ENCODE measurements at places on chromosomes 3 and 15. TPM values are rescaled to one million over a fixed set of nuclear protein-coding genes. Genes with fewer than 3 reads are reported as not detected.
A peak's percentile ranks its signal among the peaks of the same experiment; 100 is the strongest.

DNA sequence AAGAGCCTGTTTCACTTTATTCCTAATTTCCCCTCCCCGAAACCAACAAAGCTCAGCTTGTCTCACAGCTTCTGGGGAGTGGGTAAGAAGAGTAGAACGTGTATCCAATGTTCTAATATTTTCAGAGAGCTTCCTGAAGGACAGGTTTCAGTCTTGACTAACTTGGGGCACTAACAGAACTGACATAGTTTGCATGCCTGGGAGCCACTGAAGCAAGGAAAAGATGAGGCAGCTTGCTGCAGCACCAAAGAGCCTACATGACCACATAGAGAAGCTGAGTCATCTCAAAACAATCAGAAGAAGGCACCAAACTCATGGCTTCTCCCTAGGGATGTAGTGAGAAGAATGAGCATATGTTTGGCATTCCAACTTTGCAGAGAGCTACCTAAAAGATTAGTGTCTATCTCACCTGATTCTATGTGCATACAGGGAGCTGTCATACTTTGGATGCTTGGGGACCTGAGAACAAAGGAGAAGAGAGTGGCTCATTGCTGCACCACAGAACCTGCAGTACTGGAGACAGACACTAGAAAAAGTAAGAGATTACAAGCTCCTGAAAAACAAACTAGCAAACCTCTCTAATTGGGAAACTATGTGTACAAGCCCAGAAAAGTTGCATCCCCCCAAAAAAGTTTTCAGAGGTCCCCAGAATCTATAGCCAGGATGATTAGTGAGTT lies 86.9 kb downstream of the DCLK3 start:
- no peaks in the 10 kb centered on the region for H3K4me1 ChIP-seq
- no peak for DNase-seq
- H3K27me3 ChIP-seq: no peaks in the 10 kb centered on the region
- H3K4me3 ChIP-seq: no peak overlapping the region

The CCDC13 gene
- 0.81 TPM for total RNA-seq

- no peaks in the 10 kb centered on the region for H3K36me3 ChIP-seq
- DNase-seq: no peak
- no peak overlapping the region for H3K4me3 ChIP-seq
- H3K27me3 ChIP-seq: no peaks in the 10 kb centered on the region
Observed at GRCh38 chr3:115420086-115420485, 203.2 kb upstream of the GAP43 start.

DNA sequence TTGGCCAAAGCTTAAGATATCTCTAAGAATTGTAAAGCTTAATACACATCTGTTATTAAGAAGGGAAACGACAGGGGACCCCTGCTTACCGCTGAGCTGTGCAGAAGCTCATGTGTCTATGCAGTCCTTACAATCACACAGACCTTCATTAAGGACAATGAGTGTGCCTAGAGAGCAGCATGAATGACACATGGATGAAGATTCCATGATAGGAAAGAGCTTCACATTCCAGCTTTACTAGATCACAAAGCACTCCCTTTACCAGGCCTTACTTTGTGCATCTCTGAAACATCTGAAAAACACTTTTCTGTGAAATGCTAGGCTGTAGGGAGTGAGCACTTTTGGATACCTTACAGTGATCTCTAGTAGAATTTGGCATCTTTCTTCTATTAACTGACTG lies 32.0 kb downstream of the RNF168 start:
- H3K27me3 ChIP-seq: no peaks in the 10 kb centered on the region
- no peak overlapping the region for H3K4me3 ChIP-seq
- H3K4me1 ChIP-seq: no peaks in the 10 kb centered on the region
- H3K36me3 ChIP-seq: peaks cover 58% of the 10 kb centered on the region
- no peak for DNase-seq
- no peak overlapping the region for H3K27ac ChIP-seq

- H3K27me3 ChIP-seq: no peaks in the 10 kb centered on the region
- no peak for DNase-seq
- H3K36me3 ChIP-seq: no peaks in the 10 kb centered on the region
Observed at GRCh38 chr3:43906849-43907507, 216.2 kb downstream of the ABHD5 start.

DNA sequence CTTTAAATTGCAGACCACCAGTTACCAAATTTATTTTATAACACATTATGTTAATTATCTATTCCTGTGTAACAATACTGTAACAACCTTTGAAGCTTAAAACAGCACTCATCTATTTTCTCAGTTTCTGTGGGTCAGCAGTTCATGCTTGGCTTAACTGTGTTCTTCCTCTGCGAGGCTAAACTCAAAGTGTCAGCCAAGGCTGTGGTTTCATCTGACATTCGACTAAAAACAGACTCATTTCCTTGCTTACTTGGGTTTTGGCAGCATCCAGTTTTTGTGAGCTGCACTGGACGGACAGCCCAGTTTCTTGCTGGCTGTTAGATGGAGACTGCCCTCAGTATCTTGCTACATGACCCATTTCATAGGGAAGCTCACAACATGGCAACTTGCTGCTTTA lies 247.3 kb upstream of the KCNH8 start:
- no peaks in the 10 kb centered on the region for H3K27me3 ChIP-seq
- DNase-seq: no peak
- no peaks in the 10 kb centered on the region for H3K4me1 ChIP-seq
- no peak overlapping the region for H3K4me3 ChIP-seq
- no peaks in the 10 kb centered on the region for H3K36me3 ChIP-seq

GRCh38 chr3:136142592-136142991 lies 53.5 kb downstream of the MSL2 start:
- H3K4me1 ChIP-seq: peaks cover 25% of the 10 kb centered on the region
- no peak for DNase-seq
- H3K27me3 ChIP-seq: no peaks in the 10 kb centered on the region
- no peaks in the 10 kb centered on the region for H3K36me3 ChIP-seq
- no peak overlapping the region for H3K4me3 ChIP-seq

DNA sequence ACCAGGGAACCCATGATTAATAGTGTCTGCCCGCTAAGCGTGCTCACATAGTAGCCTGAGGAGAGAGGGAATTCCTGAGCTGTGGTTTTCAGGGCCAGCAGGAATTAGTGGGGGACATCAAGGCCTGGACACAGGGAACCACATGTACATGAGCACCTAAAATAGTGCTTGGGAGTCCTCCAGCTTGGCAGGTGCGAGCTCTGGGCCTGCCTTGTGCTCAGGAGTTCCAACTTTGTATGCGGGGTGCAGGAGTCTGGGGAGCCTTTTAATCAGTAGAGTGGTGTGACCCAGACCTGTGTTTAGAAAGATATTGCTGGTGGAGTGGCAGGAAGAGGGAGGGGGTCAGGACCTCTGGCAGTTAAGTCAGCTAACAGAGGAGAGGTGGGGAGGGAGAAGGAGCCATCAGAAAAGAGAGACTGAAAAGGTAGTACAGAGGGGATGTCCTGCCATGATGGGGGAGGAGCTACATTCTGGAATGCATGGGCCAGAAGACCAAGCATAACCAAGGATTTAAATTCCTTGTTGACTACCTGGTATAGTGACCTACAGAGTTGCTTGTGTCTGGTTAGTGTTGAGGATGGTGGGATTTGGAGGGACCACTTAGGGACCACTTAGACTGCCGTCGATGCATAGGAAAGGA lies 1.9 kb downstream of the DAG1 start:
- peak overlapping the region; percentile 95 for H3K27ac ChIP-seq
- H3K4me1 ChIP-seq: peaks cover 53% of the 10 kb centered on the region
- no peak overlapping the region for H3K4me3 ChIP-seq
- no peaks in the 10 kb centered on the region for H3K27me3 ChIP-seq
- H3K36me3 ChIP-seq: peaks cover 5% of the 10 kb centered on the region

The ADAMTSL3 gene
- 7.3 TPM for total RNA-seq

- no peak overlapping the region for H3K4me3 ChIP-seq
- H3K4me1 ChIP-seq: peaks cover 10% of the 10 kb centered on the region
- no peak for DNase-seq
- H3K36me3 ChIP-seq: no peaks in the 10 kb centered on the region
- no peak overlapping the region for H3K27ac ChIP-seq
Observed at GRCh38 chr3:8627201-8627940, 17.2 kb downstream of the SSUH2 start.

The SPSB4 gene
- 4.8 TPM for total RNA-seq

DNA sequence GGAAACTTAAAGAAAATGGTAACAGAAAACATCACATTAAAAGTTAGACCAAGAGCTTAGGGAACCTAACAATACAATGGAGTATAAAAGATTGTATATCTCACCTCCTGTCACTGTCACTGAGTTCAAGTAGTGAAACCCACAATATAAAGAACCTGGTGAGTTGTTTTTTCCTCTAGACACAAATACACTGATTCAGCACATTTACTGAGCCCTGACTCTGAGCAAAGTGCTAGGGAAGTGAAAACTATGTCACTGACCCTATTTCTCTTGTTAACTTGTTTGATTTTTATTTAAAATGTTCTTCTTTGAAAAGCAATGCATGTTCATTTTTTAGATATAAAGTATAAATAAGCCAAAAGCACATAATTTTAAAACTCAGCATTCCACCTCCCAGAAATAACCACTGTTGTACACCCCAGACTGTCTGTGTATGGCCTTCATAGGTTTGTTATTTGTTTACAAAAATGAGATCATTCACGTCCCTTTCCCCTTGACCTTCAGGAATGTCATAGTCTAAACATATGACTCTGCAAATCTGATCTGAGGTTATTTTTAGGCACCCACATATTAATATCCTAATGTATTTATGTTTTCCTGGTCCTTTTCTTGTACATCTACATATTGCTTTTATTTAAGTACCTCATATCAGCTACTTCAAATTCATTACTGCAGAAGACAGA lies 69.2 kb upstream of the CSTA start:
- no peaks in the 10 kb centered on the region for H3K36me3 ChIP-seq
- DNase-seq: no peak
- H3K4me3 ChIP-seq: no peak overlapping the region

GRCh38 chr3:151146071-151146730 lies 56.8 kb downstream of the GPR171 start:
- H3K27ac ChIP-seq: no peak overlapping the region
- H3K4me1 ChIP-seq: peaks cover 10% of the 10 kb centered on the region
- no peak overlapping the region for H3K4me3 ChIP-seq
- H3K27me3 ChIP-seq: no peaks in the 10 kb centered on the region
- no peaks in the 10 kb centered on the region for H3K36me3 ChIP-seq

The DNAJC17 gene
- 16.9 TPM for total RNA-seq

DNA sequence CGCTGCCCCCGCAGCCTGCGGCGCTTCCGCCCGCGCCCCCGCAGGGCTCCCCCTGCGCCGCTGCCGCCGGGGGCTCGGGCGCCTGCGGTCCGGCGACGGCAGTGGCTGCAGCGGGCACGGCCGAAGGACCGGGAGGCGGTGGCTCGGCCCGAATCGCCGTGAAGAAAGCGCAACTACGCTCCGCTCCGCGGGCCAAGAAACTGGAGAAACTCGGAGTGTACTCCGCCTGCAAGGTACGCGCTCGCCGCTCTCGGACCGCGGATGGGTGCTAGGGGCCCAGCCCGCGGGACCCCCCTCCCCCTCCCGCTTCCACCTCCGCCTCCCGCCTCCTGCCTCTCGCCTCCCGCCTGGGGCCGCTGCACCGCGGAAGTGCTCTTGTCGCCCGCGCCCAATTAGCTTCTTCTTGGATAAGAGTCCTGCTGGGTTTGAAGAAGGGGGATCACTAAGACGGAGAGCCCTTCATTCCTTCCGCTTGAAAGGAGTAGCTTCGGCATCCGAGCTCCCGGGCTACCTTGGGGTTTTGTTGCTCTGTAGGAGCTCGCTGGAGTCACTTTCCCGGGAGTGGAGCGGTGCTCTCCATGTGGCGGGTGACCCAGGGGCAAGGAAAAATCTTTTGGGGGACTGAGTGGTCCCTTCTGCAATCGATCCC lies 426 bp downstream of the KAT2B start:
- H3K36me3 ChIP-seq: no peaks in the 10 kb centered on the region
- H3K4me1 ChIP-seq: peaks cover 44% of the 10 kb centered on the region
- peak; percentile 90 for DNase-seq
- H3K4me3 ChIP-seq: peak overlapping the region; percentile 79

DNA sequence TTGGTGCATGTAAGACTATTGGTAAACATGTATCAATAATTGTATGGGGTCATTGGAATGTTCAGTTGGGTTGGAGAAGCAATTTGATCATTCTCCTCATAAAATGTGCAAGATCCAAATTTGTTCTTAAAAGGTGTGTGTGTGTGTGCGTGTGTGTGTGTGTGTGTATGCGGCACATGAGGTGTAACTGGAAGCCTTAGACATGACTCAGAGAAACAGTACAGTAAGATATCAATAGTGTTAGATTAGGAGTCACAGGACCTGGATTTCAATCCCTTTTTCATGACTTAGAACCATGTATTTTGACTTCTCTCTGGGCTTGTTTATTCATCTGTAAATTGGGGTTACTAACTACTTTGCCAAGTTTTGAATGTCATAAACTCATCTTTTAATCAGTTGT lies 38.3 kb downstream of the RSRC1 start:
- no peak overlapping the region for H3K4me3 ChIP-seq
- H3K27ac ChIP-seq: no peak overlapping the region
- peaks cover 8% of the 10 kb centered on the region for H3K4me1 ChIP-seq
- no peaks in the 10 kb centered on the region for H3K27me3 ChIP-seq

GRCh38 chr15:38768970-38769369 lies 204.4 kb upstream of the RASGRP1 start:
- H3K36me3 ChIP-seq: no peaks in the 10 kb centered on the region
- no peaks in the 10 kb centered on the region for H3K27me3 ChIP-seq
- no peak overlapping the region for H3K27ac ChIP-seq
- no peaks in the 10 kb centered on the region for H3K4me1 ChIP-seq
- DNase-seq: no peak

GRCh38 chr3:138234401-138235179 lies 47.5 kb downstream of the ARMC8 start:
- H3K4me3 ChIP-seq: no peak overlapping the region
- H3K36me3 ChIP-seq: no peaks in the 10 kb centered on the region
- peaks cover 7% of the 10 kb centered on the region for H3K4me1 ChIP-seq
- no peak for DNase-seq
- H3K27ac ChIP-seq: no peak overlapping the region

DNA sequence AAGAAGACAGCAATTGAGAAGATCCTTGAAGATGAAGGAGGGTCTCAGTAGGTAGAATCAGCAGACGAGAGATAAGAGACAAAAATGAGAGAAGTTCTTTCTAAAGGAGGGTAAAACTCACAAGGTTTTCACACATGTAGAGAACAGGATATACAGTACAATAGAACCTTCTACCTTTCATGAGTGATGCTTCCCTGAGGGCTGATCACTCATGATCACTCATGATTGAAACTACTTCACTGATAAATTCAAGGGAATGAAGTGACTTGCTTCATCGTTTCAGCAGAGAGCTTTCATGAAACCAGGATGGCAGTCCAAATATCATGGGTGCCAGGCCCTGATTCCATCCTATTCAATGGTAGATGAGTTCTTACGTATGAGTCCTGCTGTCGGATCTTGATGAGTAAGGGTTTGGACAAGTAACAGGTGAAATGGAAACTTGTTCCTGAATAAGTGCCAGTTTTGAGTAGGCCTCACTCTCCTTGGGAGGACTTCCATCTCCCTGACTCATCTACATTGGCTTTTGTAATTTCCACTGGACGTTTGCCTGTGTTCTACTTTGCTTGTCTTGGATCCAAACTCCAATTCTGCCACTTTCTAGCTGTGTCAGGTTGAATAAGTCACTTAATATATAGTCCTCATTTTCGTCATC lies 9.6 kb upstream of the CLDN16 start:
- H3K4me3 ChIP-seq: no peak overlapping the region
- no peaks in the 10 kb centered on the region for H3K36me3 ChIP-seq
- H3K27me3 ChIP-seq: no peaks in the 10 kb centered on the region
- DNase-seq: no peak

All from heart left ventricle (tissue), 16 donors.